ENCODE measurements at places on chromosomes 16 and 17.

DNA sequence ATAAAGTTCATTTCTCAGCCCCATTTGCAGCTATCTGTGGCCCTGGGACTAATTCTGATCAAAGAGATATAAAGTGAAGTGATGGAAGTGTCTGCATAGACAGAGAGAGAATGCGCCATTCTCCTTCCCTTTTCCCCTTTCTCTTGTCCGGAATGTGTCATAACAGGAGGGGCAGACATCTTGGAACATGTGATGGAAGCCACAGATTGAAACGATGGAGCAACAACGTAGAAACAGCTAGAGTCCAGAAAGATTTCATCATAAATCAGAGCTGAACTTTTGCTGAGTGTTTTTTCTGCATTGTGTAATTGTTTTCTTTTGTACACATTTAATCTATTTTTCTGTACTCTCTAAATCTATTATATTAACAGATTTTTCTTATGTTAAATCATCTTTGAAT is 11.3 kb downstream of the ASGR1 start:
- no peak for DNase-seq

GRCh38 chr16:4754865-4755264 is 12.1 kb downstream of the ZNF500 start:
- no peak for DNase-seq

GRCh38 chr16:88375996-88376834 is 6.5 kb upstream of the ZNF469 start:
- DNase-seq, result no peak

- no peak for DNase-seq
Measured at GRCh38 chr17:36668824-36669223, 67.4 kb downstream of the MRM1 start.

- DNase-seq, result no peak
Measured at GRCh38 chr17:69438776-69439175, 24.3 kb downstream of the MAP2K6 start.

DNA sequence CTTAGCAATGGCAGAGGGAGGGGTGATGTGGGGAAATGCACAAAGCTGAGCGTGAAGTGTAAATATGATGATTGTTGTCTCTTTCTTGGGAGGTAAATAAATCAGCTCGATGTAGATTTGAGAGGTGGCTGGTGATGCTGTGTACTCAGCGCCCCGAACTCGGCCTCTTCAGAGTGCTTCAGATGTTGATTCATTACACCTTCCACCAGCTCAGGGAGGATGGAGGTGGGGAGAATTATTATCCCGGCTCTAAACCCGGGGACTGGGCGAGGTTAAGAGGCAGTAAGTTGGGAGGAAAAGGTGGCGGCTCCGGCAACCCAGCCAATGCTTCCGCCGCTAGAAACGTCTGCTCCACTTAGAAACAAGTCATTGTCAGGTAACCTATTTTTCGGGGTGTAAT is 86.5 kb downstream of the RPA1 start:
- DNase-seq, result no peak

- DNase-seq, result no peak
Measured at GRCh38 chr16:76210157-76210556, 67.0 kb upstream of the CNTNAP4 start.

DNA sequence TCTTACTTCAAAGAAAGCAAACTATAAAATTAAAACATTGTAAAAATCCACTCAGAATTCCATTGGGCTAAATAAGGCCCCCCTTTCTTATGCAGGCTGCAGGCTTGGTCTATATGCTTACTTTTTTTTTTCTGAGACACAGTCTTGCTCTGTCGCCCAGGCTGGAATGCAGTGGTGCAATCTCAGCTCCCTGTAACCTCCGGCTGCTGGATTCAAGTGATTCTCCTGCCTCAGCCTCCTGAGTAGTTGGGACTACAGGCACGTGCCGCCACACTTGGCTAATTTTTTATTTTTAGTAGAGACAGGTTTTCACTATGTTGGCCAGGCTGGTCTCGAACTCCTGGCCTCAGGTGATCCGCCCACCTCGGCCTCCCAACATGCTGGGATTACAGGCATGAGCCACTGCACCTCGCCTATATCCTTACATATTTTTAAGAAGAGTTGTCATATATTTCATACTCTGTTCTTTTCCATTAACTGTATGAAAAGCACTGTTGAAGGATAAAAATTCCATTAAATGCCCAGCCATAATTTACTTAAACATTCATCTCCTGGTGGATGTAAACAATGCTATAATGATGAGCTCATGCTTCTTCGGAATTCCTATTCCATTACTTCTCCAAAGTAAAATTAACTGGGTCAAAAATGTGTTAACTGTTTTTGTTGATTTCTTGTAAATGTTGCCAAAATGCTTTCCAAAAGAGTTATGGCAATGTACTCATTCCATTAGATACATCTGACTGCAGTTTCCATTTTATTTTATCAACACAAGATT is 17.8 kb downstream of the SNN start:
- no peak for DNase-seq

- DNase-seq, result no peak
Measured at GRCh38 chr17:66347661-66348514, 45.5 kb downstream of the PRKCA start.

- no peak for DNase-seq
Measured at GRCh38 chr16:49806446-49806845, 49.5 kb downstream of the ZNF423 start.

DNA sequence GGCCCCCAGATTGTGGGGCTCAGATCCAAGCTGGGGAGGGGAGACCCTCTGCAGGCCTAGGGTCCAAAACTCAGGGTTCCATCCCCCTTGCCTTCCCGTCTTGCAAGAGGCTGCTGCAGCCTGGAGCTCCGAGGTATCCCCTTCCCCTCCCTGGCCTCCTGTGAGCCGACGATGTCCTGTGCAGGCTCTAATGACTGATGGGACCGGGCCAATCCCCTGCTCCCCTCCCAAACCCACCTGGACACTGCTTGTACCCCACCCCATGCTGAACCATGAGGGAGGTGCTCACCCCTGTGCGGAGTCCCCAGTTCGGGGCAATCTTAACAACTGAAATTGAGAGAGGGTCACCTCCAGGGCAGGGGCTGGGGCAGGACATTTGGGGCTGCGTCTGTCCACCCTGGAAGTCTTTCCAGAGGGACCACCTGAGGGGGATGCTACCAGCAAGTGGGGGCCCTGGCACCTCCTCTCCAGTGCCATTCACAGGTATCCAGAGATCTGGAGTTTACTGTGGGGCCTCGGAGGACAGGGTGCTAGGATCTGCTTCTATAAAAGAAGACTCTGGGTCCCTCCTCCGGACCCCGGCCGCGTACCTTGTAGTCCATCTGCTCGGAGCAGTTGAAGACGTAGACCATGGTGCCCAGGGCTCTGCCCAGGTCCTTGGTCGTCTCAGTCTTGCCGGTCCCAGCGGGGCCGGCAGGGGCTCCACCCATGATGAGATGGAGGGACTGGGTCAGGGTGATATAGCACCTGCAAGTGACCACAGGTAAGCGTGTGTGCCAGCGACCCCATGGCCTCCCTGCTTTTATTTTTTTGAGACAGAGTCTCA is 77.3 kb downstream of the DNAH17 start:
- DNase-seq, result no peak

GRCh38 chr17:50330151-50330775 is 15.7 kb upstream of the XYLT2 start:
- no peak for DNase-seq

- no peak for DNase-seq
Measured at GRCh38 chr17:73203788-73204479, 11.1 kb downstream of the COG1 start.

DNA sequence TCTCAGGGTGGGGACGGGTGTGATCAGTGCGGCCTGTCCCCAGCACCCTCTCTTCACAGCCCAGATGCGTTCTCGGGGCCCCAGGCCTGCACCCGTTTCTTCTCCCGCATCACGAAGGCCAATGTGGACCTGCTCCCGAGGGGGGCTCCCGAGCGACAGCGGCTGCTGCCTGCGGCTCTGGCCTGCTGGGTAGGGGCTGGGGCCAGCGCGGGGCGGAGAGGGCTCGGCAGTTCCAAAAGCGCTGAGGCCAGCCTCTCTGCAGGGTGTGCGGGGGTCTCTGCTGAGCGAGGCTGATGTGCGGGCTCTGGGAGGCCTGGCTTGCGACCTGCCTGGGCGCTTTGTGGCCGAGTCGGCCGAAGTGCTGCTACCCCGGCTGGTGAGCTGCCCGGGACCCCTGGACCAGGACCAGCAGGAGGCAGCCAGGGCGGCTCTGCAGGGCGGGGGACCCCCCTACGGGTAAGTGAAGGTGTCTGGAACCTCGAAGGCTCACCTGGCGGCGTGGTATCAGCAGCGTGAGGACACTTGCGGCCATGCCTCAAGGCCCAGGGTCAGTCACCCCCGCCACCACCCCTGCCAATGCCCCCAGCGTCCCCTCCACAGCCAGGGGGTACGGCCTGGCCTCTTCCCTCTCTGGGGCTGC is 4.4 kb downstream of the MSLN start:
- no peak for DNase-seq

- no peak for DNase-seq
Measured at GRCh38 chr16:53159781-53160436, 105.1 kb downstream of the CHD9 start.

DNA sequence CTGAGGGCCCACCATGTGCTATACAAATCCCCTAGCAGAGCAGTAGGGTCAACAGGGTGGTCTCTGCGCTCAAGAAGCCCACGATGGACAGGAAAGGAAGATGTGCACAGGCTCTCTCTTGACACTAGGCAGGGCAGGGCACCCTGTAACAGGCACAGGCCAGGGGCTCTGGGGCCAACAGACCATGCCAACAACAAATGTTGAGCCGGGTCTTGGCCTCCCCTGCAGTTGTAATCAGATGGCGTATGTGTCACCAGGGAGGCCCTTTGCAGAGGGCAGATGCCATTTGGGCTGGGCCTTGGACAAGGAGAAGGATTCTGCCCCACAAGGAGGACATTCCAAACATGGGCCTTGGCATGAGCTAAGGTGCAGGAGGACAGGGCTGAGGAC is 5.3 kb downstream of the TRPV1 start:
- DNase-seq, result no peak

DNA sequence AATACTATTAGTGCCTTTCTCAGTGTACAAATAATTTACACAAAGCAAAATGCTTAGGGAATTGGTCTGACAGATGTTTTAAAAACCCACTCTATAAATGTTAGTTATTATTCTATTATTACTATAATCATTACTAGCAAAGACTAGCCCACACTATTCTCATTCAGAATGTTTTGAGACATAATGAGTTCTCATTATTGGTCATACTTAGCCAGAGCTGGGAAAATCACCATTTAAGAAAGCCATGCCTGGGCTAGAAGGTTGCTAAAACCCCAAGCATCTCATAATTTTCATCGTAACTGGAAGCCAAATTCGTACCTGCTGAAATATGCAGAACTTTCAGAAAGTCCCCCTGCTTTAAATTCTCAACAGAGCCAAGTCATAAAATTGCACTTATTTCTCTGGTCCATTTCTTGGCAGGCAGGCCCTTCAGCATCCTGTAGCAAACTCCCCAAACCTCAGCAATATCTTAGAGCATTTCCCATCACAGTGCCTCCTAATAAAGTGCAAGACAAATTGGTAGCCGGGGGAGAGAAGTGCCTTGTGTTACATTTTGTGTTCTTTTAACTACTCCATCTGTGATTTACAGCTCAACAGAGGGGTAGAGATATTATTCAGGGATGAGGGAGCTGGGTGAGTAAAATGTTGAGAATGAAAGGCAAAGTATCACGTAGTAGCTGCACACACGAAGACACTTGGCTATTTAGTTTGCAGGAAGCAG is 79.8 kb upstream of the ADAMTS18 start:
- no peak for DNase-seq

GRCh38 chr16:70574595-70575271 is 51.1 kb downstream of the SF3B3 start:
- no peak for DNase-seq

GRCh38 chr16:3546986-3547682 is 30.1 kb downstream of the NLRC3 start:
- DNase-seq, result no peak

DNA sequence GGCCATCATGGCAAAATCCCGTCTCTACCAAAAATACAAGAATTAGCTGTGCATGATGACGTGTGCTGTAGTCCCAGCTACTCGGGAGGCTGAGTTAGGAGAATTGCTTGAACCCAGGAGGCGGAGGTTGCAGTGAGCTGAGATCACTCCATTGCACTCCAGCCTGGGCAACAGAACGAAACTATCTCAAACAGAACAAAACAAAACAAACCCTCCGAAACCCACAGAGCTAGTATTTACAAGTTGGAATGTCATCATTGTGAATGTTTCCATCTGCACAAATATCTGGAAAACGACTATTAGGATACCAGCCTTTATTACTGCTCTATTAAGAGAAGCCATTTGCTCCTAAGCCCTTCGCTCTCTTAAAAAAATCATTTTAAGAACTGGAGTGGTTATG is 26.0 kb downstream of the SMARCE1 start:
- DNase-seq, result no peak

DNA sequence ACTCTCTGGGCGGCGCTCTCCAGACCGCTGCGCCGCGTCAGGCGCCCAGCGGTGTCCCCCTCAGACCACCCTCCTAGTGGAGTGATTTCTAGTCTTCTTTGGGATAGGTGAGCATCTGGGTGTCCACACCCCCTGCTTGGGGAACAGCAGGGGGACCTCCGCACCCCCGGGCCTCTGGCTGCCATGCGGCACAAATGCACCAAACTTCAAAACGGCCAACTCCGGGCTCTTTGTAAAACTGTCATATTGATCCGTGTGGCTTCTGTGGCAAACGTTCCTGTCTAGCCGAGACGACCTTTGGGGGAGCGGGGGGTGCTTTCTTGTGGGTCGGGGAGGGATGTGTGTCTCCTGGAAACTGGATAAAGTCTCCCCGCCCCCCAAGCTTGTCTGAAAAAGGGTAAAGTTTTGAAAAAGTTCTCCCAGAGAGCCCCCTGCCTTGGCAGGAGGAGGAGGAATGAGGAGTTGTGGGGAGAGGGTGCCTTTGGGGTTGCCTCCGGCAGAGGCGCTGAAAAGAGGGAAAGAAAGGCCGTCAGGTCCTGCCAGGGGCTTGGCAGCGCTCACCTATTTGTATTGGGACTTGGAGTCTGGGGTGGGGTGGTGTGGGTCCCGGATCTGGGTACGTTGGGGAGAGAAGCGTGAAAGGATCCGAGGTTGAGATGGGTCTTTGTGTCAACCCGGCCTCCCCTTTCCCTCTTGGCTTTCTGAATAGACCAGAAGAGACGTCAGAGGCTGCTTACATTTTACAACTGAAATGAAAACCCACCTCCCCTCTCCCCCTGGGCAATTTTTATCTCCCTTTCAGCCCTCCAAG is 2.2 kb upstream of the CHD3 start:
- DNase-seq, result no peak

GRCh38 chr16:84048871-84049270 is 6.3 kb upstream of the SLC38A8 start:
- DNase-seq, result no peak

- DNase-seq, result no peak
Measured at GRCh38 chr17:82887255-82888164, 47.7 kb upstream of the ZNF750 start.

- DNase-seq, result no peak
Measured at GRCh38 chr17:7466639-7467341, 12.6 kb downstream of the ZBTB4 start.

- no peak for DNase-seq
Measured at GRCh38 chr17:1034652-1035210, 37.8 kb downstream of the TIMM22 start.

- no peak for DNase-seq
Measured at GRCh38 chr17:54408731-54409130, 491.9 kb upstream of the TOM1L1 start.

GRCh38 chr17:42198897-42199296 is 4.6 kb upstream of the GHDC start:
- DNase-seq, result no peak

Measured in stimulated activated CD8-positive, alpha-beta memory T cell treated with anti-CD3 and anti-CD28 coated beads, Interleukin-7, amount 100 ng/mL, for 24 hours (primary cell).